Activated CD4-positive, alpha-beta T cell treated with anti-CD3 and anti-CD28 coated beads for 48 hours (primary cell): ENCODE measurements at places on chromosomes 4 and X.

- DNase-seq: no peak
Observed at GRCh38 chr4:21678711-21679110, 269.9 kb downstream of the KCNIP4 start.

DNA sequence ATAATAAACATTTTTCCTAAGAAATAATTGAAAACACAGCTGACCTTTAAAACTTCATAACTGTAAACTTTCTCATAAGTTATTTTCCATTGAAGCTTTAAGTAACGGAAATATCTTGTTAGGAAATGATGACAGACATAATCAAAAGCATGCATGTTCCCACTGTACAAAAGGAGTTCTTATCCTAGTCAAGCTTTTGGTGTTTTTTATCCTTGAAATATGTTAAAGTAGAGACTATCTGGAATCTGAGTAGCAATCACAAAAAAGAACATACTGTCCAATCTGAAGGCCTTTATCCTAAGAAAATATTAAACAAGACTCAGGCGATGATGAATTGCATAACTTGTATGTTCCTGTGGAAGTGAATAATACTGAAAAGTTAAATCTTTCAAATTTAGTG lies 14.4 kb downstream of the GEMIN8 start:
- no peak for DNase-seq

- DNase-seq: no peak
Observed at GRCh38 chr4:181863856-181864255, 379.3 kb upstream of the TENM3 start.

DNA sequence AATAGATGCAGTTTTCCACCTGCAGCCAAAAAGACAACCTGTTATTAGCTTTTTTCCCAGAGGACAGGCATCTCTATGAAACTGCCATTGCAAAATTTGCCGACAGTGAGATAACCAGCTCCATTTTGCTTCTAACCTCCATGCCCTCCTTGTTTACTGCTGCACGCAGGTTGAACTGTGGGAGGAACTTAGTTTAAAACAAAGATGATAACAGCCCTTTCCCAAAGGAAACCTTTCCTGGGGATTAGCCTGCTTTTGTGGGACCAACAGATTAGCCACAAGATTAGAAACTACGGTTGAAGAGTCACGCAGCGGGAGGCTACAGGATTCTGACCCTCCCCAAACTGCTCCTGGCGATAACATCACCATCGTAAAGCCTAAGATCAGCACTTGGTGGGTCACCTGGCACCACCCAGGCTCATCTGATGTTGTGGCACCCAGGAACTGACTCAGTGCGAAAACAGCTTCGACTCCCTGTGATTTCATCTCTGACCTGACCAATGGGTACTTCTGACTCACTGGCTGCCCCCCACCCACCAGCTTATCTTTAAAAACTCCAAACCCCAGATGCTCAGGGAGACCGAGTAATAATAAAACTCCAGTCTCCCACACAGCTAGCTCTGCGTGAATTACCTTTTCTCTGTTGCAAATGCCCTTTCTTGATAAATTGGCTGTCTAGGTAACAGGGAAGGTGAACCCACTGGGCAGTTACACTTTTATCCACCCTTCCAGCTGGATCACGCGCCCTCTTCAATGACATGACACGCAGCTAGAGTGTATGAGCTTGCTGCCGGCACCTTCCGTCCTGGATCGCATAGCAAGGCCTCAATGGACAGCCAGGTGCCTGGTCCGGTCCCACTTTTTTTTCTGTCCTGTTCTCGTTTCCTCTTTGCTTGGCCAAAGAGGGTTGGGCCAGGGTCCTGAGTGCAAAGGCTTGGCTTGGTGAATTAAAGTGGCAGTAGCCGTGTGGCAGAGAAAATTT lies 27.2 kb downstream of the NOP14 start:
- DNase-seq: peak; percentile 87

DNA sequence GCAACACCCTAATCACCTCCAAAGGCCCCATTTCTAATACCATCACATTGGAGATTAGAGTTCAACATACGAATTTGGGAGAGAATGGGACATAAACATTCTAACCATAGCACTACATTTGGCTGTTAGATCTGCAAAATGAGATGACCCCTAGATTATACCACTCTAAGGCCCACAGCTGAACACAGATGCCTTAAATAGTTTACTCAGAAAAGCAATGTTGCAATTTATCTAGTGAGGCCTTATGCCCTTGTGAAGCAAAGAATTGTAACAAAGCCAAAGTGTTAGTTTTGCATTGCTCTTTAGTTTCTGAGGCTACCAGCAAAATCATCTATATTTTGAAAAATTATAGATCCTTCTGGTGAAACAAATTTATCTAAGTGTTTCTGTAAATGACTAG lies 31.6 kb upstream of the ARHGEF6 start:
- no peak for DNase-seq

DNA sequence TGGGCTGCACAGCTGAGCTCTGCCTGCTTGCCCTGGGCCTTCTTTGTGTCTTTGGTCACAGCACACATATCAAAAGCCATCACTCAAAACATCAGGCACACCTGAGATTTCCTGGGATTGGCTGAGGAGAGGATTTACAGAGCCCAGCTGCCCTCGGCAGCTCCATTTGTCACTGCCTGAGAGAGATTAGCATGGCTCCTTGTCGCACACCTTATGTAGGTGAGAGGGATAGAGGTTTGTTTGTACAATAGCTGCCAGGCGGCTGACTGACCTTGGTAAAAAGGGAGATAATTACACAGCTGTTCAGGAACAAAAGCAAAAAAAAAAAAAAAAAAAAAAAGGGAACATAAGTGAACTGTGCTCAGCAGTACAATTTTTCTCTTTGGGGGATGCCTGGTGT lies 63.2 kb downstream of the MGST2 start:
- no peak for DNase-seq

- no peak for DNase-seq
Observed at GRCh38 chr4:94933799-94934198, 176.0 kb downstream of the BMPR1B start.

DNA sequence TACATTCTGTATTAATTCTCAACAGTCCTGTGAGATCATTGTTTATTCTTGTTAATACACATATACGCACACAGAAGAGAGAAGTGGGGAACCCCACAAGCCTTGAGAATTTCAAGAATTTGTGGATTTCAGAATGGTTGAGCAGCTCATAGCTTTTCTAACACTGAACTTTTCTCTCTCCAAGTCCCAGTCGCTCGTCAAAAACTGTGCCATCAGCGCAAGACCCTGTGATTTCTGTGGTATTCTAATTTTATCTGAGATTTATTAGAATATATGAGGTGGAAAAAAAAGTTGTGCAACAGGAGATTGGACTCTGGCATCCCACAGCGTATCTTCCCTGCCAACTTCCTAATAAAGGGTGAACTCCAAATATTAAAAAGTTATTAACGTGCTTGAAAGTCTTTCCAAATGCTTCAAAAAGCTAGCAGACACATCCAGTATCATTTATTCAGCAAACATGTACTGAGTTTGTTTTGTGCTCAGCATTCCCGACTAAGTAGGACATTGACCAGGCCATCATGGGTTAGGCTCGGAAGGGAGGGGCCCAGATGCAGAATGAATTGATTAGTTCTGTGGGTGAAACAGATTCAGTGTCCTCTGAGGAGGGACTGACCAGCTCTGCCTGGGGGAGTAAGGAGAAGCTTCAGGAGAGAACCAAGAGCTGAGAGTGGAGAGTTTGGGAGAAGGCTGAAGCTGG lies 165.6 kb downstream of the CBR4 start:
- no peak for DNase-seq

- DNase-seq: no peak
Observed at GRCh38 chr4:168777277-168777965, 232.6 kb downstream of the CBR4 start.

- DNase-seq: peak; percentile 68
Observed at GRCh38 chr4:2570551-2571222, 34.2 kb downstream of the FAM193A start.

GRCh38 chrX:105723966-105724735 lies 98.2 kb upstream of the NRK start:
- DNase-seq: no peak

DNA sequence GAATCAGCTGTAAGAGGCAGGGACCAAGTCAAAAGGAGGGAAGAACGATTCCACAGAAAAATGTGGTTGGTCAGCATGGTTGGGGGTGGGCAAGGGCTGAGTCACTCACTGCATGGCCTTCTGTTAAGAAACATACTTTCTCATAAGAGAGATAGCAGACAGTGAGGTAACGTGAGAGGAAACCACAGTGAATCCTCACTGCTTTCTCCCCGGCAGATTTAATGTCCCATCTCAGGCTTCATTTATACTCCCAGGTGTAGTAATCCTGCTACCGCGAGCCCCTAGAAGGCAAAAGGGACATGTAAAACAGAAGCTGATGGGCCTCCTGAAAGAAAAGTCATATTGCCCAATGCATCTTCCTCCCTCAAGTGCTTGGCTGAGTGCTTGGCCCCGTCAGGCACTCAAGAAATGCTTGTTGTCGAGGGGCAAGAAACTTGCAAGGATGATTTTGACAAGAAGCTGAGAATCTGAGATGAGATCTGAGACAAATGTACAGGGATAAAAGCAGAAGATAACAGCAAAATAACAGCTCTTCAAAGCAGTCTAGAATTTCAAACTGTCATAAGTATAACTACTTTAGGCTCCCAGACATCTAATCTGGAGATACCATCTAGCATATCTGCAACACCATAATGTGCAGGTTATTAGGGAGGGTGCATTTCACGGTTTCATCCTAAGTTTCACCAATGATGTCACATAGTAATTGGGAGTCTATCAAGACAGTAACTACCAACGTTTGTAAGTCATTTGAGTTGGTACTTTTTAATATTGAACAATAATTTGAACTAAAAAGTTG lies 40.2 kb downstream of the SH3KBP1 start:
- DNase-seq: peak; percentile 48

DNA sequence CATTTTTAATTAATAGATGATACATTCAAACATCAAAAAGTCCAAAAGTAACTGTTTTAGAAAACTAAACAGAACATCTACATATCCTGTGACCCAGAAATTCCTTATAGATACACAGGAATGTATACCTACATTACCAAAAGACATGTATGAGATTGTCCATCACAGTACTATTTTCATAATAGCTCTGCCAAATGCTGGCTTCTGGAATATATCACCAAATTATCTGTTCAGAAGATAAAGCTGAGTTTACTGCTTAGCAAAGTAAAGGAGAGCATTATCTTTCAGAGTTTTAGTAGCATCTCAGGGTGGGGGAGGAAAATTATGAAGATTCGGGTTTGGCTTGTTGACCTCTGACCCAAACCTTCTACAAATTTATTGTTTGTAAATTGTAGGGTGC lies 368.9 kb upstream of the SLC7A11 start:
- DNase-seq: no peak

DNA sequence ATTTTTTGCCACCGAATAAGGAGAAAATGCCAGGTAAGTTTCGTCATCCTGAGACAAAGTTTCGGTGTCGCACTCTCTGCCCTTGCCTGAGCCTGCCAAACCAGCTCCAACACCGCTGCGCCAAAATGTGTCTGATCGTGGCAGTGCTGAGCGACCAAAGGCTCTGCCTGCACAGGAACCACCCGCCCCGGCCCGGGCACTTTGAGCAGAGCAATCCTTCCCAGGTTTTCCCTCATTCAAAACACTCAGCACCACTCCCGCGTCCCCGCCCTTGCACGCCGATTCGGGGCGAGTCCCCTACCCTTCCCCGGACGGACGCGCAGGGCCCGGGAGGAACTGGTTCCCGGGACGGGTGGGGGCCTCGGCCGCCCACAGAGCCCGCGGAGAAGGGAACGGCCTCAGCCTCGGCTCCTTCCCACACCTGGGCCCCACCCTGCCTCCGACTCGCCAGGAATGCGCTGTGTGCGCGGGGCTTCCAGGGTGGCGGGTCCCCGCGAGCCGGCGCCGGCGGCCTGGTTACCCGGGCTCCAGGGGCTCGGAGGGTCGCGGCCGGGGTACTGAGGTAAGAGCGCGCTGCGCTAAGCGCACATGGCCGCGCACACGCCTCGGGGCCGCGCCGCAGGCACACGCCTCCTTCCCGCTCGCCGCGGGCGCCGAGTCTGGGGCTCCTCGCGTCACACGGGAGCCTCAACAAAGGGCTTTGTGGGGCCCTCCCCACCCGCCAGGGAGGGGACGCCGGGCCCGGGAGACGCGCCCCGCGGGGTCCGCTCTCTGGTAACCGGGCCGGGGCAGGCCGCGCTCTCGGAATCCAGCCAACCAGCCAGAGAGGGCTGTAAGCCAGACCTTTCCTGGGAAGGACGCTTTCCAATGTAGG lies at the start of gene C4orf36:
Gene C4orf36, minus strand, starts transcription at position 661 of the 874 bp plus-strand sequence. CDS start 902 bp downstream, outside the sequence.
- DNase-seq: peak; percentile 63

DNA sequence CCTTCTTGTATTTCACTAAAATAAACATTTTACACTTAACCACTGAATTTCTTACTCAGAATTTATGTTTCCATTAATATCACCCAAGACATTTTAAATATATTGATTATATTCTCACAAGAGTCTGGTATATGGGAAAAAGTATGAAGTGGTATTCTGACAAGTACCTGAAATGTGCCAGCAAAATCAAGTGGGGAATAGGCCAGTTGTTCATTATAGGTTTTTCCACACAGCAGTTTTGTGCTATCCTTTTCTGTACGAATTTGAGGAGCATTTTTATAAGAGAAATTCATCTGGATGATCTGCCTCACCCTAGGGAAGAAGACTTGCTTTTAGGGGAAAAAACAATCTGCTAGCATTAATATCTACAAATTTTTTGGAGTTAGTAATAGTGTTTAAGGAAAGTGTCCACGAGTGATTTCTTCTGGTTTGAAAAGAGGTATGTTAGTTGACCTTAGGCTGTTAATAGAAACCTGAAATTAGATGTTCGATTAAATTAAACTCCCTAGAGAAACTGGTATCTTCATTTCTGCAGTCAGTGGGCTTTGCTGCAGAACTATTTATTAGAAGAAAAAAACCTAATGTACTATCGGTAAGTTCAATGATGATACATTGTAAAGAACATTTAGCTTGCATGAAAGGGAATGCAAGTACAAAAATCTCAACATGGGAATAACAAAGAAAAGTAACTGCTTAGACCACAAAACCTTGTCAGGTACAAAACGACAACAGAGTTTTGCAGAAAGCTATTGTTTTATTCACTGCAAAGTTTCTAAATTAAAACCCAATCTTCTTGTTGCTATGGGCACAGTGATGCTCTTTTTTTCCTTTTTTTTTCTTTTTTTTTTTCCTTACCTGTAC lies 1.8 kb downstream of the KLF3 start:
- DNase-seq: no peak

- no peak for DNase-seq
Observed at GRCh38 chr4:94348666-94349065, 6.0 kb upstream of the HPGDS start.

DNA sequence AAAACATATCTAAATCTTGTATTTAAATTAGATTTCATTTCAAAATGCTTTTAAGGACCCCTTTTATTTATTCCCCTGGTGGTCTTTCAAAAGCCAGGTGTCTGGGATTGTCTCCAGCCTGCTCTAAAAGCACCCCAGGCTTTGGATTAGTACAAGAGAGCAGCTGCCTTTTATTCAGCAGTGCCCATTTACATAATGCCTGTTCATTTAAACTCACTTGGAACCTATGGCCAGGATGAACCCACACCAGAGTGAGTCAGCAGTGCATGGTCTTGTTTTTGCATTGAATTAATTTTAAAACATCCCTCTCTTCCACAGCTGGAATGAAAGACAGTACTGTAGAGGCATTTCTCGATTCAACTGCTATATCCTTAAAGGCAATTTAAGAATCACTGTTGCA lies 64.1 kb upstream of the TENM3 start:
- no peak for DNase-seq
